Upper lobe of right lung (tissue), 1 donor: ENCODE measurements at places on chromosomes 5 and 9. TPM values are rescaled to one million over a fixed set of nuclear protein-coding genes. Genes with fewer than 3 reads are reported as not detected.

GRCh38 chr9:35667939-35668338 is 2.9 kb upstream of the ARHGEF39 start:
- DNase-seq = no peak
- H3K27ac ChIP-seq = no peak overlapping the region
- H3K4me3 ChIP-seq = no peak overlapping the region
- no peaks in the 10 kb centered on the region for H3K27me3 ChIP-seq

DNA sequence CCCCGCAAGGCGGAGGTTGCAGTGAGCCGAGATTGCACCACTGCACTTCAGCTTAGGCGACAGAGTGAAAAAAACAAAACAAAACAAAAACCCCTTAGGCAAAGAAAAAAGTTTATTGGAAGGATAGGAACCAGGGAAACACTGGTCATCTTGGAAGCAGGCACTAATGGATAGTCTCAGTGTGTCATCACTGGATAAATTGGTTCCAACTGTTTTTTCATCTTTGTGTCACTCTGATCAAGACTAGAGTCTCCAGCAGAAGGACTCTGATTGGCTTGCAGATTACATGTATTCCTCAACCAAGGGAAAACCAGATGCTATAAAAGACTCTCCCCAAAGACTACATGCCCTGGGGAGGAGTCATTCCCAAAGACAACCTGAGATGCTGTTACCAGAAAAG is 35.0 kb upstream of the HMHB1 start:
- no peaks in the 10 kb centered on the region for H3K36me3 ChIP-seq
- no peak overlapping the region for H3K27ac ChIP-seq
- H3K4me3 ChIP-seq = no peak overlapping the region
- DNase-seq = no peak

PCDHGA2 gene
- total RNA-seq = 2.5 TPM

DNA sequence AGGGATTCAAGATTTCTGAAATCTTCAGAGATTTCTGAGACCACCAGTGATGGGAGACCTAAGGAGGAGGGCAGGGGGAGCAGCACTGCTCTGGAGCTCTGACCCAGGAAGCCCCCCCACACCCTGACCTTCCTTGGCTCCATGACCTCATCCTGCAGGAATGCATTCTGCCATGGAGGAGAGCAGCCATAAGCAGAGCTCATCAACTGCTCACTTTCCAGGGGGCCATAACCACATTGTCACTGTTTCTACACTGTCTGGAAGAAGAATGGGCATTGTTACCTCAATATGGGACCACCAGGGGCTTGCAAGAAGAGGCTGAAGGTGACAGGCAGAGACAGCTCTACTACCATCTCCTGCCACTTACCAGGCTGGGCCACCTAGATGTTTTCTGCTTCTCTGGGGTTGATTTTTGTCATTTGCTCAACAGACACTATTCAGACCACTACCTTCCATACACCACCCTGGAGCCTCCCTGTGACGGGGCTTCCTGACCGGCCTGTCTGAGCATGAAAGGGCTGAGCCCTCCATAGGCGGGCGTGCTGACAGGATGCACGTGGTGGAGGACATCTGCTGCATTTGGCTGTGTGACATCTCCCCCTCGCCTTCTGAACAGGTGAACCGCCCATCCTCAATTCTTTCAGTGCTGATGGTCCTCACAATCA is 2.3 kb upstream of the TSC1 start:
- no peak overlapping the region for H3K27ac ChIP-seq
- H3K27me3 ChIP-seq = no peaks in the 10 kb centered on the region
- peaks cover 18% of the 10 kb centered on the region for H3K4me1 ChIP-seq
- no peak overlapping the region for H3K4me3 ChIP-seq
- DNase-seq = no peak

KIF20A gene
- 0.69 TPM for total RNA-seq

COQ4 gene
- 31.0 TPM for total RNA-seq

CBY3 gene
- total RNA-seq = not detected

GRCh38 chr5:2432076-2432920 is 319.2 kb downstream of the IRX2 start:
- H3K27ac ChIP-seq = no peak overlapping the region
- H3K4me3 ChIP-seq = no peak overlapping the region
- no peaks in the 10 kb centered on the region for H3K36me3 ChIP-seq
- DNase-seq = no peak
- H3K4me1 ChIP-seq = no peaks in the 10 kb centered on the region
- H3K27me3 ChIP-seq = no peaks in the 10 kb centered on the region

GRCh38 chr9:93663877-93664548 is 87.6 kb downstream of the PHF2 start:
- H3K4me3 ChIP-seq = no peak overlapping the region
- DNase-seq = peak; percentile 46

- H3K27me3 ChIP-seq = no peaks in the 10 kb centered on the region
- DNase-seq = no peak
- H3K4me3 ChIP-seq = no peak overlapping the region
Measured at GRCh38 chr9:70607926-70608325, 193.5 kb upstream of the KLF9 start.

- H3K4me1 ChIP-seq = peaks cover 44% of the 10 kb centered on the region
- H3K4me3 ChIP-seq = peak overlapping the region; percentile 91
- no peaks in the 10 kb centered on the region for H3K36me3 ChIP-seq
- H3K27me3 ChIP-seq = no peaks in the 10 kb centered on the region
Measured at GRCh38 chr9:4794691-4795090, 1.9 kb downstream of the RCL1 start.

DNA sequence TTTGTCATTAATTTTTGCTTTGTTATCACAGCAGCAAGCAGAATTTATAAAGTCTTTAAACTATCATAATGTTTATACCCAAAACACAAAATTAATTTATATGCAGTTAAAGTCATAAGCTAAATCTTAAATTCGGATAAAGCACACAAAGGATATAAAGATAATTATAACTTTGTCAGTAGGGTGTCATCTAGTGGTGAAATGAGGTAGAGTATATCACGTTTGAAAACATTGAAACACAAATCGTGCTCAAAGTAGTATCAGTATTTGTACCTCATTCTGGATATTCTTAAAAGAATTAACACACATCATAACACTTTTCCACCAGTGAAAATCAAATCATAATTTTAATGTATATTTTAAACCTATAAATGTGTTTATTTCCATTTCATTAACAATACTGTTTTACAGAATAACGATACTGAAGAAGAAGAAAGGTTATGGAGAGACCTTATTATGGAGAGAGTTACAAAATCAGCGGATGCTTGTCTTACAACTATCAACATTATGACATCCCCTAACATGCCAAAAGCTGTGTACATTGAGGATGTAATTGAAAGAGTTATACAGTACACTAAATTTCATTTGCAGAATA is 129.5 kb downstream of the NIPBL start:
- no peak for DNase-seq
- no peaks in the 10 kb centered on the region for H3K4me1 ChIP-seq
- H3K27me3 ChIP-seq = no peaks in the 10 kb centered on the region
- H3K36me3 ChIP-seq = peaks cover 97% of the 10 kb centered on the region
- no peak overlapping the region for H3K4me3 ChIP-seq

DNA sequence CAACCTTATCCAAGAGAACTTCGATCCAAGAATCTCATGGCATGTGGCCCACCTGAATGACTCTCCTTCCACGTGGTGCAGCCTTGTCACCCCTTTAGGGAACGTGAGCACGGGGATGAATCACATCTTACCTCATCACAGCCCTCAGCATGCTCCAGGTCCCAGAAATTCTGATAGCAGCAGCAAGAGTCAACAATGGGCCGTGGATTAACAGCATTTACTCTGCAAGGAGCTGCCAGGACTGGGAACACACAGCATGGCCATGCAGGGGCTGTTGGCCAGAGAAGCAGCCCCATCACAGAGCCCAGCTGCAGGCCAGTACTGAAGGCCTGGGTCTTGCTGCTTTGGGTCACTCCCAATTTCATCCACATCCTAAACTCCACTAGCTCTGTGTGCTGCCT is 150.4 kb downstream of the C5orf15 start:
- H3K36me3 ChIP-seq = no peaks in the 10 kb centered on the region
- peaks cover 7% of the 10 kb centered on the region for H3K27me3 ChIP-seq
- H3K4me1 ChIP-seq = peaks cover 20% of the 10 kb centered on the region

CNTFR gene
- 2.9 TPM for total RNA-seq

- no peaks in the 10 kb centered on the region for H3K36me3 ChIP-seq
- DNase-seq = no peak
- H3K4me3 ChIP-seq = no peak overlapping the region
- H3K27me3 ChIP-seq = no peaks in the 10 kb centered on the region
- H3K27ac ChIP-seq = no peak overlapping the region
Measured at GRCh38 chr5:111932628-111933027, 175.6 kb upstream of the NREP start.

CD14 gene
- total RNA-seq = 127 TPM

GRXCR2 gene
- total RNA-seq = not detected

DNA sequence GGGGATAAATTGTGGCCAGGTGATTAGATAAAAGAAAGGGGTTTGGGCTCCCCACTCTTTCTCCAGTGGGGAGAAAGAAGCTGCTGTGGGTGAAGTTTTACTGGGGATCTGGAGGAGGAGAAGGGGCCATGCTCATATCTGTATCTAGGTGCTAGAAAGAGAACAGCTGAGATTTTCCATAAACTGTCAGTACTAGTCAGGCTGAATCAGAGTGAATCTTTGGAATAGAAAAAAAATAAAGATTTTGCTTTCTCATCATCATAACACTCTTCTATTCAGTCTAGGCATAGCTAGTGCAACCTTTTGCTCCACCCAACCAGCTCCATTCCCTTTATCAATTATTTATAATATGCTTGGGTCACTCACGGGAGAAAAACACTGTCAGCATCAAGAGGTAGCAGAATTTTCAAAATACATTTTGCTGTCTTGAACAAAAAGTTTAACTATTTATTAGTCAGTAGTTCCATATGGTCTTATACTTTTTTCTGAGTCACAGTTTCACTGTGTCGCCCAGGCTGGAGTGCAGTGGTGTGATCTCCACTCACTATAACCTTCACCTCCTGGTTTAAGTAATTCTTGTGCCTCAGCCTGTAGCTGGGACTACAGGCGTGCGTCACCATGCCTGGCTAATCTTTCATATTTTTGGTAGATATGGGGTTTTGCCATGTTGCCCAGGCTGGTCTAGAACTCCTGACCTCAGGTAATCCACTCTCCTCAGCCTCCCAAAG is 21.3 kb upstream of the ERMP1 start:
- no peaks in the 10 kb centered on the region for H3K27me3 ChIP-seq
- H3K27ac ChIP-seq = no peak overlapping the region
- no peak for DNase-seq
- H3K4me3 ChIP-seq = no peak overlapping the region

TOR4A gene
- total RNA-seq = 27.4 TPM

SPATA31D4 gene
- total RNA-seq = not detected

DNA sequence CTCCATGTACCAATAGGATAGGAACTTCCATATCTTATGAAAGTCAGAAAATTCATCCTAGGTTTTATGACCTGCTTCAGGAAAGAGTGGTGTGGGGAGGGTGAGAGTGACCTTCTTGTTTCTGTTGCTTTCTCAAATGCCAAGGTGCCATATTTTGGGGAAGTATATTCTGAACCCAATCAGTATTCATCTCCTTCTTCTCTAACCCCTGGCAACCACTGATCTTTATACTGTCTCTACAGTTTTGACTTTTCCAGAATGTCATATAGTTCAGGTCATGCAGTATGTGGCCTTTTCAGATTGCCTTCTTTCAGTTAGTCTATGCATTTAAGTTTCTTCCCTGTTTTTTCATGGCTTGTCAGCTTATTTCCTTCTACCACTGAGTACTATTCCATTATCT is 321.4 kb upstream of the SEMA6A start:
- no peaks in the 10 kb centered on the region for H3K4me1 ChIP-seq
- DNase-seq = no peak
- no peak overlapping the region for H3K4me3 ChIP-seq
- H3K27ac ChIP-seq = no peak overlapping the region

DNA sequence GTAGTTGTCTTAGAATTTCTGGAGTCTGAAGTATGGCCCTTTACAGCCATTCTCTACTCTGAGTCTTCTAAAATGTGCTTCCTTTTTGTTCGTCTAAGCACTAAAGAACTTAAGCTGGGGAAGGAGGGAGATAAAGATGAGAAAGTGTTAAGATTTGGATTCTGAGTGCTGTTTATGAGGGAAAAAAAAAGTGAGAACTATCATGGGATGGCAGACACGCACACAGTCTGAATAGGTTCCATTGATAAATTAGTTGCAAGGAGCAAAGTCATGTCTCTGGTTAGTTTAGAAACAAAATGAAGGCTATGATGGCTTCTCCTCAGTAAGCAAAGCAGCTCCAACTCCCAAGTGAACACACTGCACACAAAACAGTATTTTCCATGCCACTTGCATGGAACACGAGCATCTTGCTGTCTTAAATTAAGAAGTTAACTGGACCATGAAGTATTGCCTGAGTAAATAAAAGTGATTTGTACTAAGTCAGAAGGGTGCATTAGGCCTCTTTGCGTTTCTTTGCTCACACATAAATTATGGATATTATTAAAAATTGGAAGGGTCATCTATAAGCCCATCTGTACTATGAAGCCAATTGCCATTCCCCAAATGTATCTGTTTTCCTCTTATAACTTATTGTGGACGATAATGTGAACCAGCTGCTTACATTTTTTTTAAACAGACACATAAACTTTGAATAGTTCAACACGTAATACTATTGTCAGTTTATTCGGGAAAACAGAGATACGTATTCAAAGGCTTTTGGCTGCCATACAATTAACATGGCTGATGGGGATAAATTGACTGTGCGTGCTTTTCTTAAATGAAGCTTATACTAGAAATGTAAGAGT is 199.3 kb downstream of the SGCD start:
- no peak overlapping the region for H3K27ac ChIP-seq
- no peaks in the 10 kb centered on the region for H3K36me3 ChIP-seq
- no peaks in the 10 kb centered on the region for H3K4me1 ChIP-seq
- DNase-seq = no peak
- H3K27me3 ChIP-seq = no peaks in the 10 kb centered on the region
- no peak overlapping the region for H3K4me3 ChIP-seq

PFN3 gene
- total RNA-seq = not detected

DNA sequence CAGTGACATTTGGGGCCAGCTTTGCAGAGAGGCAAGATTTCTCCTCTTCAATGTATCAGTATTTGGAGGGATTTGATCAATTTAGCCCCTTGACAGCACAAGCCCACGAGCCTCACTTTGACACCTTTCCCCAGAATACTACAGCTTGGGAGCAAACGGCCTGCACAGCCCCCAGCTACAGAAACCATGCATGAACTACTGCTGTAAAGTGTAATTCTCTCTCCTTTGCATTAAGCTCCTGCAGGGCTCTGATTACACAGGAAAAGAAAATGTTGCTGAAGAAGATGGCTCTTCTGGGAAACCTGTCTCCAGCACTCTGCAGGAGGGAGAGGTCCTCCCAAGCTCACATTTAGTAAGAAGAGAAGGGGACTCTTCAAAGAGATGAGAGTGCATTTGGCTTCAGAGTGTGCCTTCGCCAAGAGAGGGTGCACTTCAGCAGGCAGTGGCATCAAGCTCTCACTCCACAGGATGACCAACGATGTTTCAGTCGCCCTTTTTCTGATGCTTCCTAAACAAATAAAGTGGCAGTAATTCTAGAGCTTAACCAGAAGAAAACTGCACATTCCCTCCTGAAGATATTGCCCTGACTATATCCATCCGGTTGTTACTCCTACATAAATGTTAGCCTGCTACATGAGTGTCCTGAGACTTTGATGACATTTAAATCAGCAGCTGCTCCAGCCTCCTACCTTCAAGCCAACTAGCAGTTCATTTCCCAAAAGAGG is 272.2 kb downstream of the AUH start:
- no peaks in the 10 kb centered on the region for H3K4me1 ChIP-seq
- no peaks in the 10 kb centered on the region for H3K27me3 ChIP-seq
- H3K36me3 ChIP-seq = no peaks in the 10 kb centered on the region
- no peak overlapping the region for H3K27ac ChIP-seq

PTCH1 gene
- 25.9 TPM for total RNA-seq
